ENCODE measurements at places on chromosomes 5 and 9.

- no peak for DNase-seq
Measured at GRCh38 chr5:153767221-153768188, 271.2 kb downstream of the FAM114A2 start.

- no peak for DNase-seq
Measured at GRCh38 chr9:126956917-126957686, 42.5 kb downstream of the RALGPS1 start.

- no peak for DNase-seq
Measured at GRCh38 chr5:179623906-179624741, 653 bp upstream of the HNRNPH1 start.

- DNase-seq = no peak
Measured at GRCh38 chr9:79685577-79685976, 113.8 kb downstream of the TLE4 start.

GRCh38 chr5:14506140-14506538 is 75.5 kb upstream of the OTULINL start:
- no peak for DNase-seq

DNA sequence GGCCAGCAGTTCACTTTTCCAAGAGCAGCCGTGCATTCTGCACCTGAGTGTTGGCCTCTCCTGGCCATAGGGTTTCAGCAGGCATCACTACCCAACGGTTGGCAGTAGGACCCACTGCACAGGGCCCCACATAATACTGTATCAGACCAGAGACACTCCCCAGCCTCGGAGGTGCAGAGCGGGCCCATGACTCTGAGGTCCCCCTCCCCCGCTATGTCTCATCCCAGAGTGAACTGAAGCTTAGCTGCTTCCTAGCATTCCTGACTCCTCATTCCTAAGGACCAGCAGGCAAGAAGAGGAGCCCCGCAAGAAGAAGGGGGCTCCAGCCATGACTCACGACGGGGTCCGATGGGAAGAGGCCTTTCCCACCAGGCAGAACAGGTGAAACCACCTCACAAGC is 67.2 kb downstream of the CAMSAP1 start:
- no peak for DNase-seq

DNA sequence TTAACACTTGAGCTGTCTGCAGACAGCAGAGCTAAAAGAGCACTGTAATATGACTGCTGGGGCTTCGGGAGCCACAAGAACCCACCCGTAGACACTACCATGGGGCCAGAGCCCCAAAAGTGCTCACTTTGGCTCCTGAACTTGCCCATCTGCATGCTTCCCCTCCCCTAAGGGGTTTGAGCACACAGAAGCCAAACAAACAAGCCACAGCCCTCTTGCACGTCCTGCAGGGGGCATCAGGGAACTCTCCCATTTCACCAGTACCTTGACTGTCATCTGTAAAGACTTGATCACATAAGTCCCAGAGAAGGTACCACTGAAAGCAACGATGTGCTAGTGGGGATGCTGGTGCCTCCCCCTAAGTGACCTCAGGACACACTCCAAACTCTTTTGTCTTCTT is 681.8 kb downstream of the SEMA5A start:
- peak; percentile 33 for DNase-seq

- no peak for DNase-seq
Measured at GRCh38 chr9:114207034-114207810, 51.9 kb downstream of the COL27A1 start.

DNA sequence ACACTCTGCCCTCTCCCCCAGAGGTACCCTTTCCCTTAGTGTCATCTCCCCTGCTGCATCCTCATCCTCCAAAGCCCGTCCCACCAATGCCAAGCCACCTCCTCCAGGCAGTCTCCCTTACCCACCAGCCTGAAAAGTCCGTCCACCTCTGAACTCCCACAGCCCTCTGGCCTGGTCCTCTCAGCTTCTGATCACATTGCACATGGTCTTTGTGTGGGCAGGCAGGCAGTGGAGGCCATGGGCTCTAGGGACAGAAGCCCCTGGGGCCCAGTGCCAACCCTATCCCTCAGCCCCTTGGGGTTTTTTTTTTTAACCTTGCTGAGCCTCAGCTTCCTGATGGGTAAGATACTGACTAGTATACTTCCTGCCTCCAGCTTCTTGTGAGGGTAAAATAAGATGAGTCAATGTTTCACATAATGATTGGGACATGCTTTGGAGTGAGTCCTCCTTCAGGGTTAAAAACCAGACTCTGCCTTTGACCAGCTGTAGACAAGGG is 19.4 kb downstream of the CSF1R start:
- DNase-seq = no peak

GRCh38 chr5:107820429-107820828 is 149.7 kb upstream of the EFNA5 start:
- DNase-seq = no peak

DNA sequence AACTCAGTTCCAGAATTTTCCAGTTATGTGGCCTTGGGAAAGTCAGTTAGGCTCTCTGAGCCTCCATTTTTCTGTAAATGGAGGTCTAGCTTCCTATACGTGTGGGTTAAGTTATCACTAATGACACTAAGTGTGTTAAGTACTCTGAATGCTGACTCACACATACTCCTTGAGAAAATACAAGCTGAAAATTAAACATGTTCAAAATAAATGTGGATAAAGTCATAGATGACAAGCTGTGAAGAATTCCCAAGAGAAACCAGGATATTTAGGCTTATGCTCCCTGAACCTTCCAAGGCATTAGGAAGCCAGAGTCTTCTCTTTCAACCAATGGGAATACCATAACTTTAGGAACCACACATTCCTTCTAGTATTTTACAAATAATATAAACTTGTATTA is 58.1 kb downstream of the ABCA1 start:
- DNase-seq = no peak

- no peak for DNase-seq
Measured at GRCh38 chr9:21432672-21433425, 7.4 kb upstream of the IFNA1 start.

- no peak for DNase-seq
Measured at GRCh38 chr5:24110004-24110615, 534.7 kb downstream of the CDH10 start.

DNA sequence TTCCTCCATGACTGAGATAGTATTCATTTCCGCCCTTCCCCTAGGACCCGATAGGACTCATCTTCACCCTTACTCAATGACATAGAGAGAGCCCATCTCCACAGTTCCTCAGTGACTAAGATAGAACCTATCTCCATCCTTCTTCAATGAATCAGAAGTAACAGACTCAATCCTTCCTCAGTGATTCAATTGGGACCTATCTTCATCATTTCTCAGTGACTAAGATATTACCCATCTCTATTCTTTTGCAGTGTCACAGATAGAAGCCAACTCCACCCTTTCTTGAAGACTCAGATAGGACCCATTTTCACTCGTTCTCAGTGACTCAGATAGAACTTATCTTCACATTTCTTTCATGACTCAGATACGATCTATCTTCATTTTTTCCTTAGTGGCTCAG is 164.6 kb downstream of the FBXO4 start:
- DNase-seq = no peak

DNA sequence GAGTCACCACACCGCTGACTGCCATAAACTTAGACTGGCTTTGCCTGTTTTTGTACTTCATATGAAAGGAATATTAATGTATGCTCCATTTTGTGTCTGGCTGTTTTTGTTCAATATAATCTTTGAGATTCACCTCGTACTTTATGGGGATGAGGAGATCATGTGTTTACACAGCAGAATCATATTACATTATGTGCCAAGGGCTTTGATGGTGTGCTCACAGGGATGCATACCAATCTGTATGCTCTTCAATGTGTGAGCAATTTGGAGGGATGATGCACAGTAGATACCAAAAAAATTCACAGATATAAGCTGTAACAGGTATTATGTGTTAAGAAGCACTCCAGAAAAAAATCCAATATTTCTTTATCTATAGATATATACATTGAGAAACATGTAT is 113.7 kb downstream of the GABRB2 start:
- no peak for DNase-seq

- DNase-seq = no peak
Measured at GRCh38 chr5:74895906-74896305, 29.7 kb upstream of the FAM169A start.

DNA sequence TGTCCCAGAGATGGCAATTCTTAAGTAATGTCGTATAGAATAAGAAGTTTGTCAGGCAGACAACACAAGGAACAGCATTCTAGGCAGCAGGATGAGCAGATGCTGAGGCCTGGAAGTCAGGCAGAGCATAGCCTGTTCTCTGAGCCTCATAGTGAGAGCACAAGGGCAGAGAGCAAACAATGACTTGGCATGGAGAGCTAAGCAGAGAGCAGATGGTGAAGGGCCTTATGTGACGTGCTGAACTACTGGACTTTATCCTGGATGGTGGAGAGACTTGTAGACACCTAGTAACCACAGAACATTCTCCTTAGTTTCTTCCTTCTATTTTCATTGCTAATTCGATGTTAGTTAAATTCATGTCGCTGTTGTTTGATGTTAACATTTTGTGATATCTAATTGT is 60.1 kb downstream of the KCTD16 start:
- DNase-seq = no peak

- no peak for DNase-seq
Measured at GRCh38 chr5:56856541-56857178, 41.3 kb downstream of the MAP3K1 start.

- DNase-seq = no peak
Measured at GRCh38 chr5:58921159-58921558, 338.3 kb downstream of the RAB3C start.

DNA sequence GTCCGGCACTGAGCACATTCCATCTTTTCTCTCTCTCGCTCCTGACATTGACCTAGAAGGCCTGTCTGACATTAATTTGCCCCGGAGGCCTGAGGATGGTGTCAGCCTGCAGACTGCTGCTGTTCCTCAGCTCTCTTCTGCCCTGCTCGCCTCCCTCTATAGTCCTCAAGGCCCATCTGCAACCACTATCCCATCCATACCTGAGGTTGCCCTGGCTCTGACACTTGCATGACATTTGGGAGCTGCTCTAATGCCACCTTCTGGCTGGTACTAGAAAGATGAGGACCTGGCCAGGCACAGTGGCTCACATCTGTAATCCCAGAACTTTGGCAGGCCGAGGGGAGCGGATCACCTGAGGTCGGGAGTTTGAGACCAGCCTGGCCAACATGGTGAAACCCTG is 38.6 kb upstream of the GGTA1 start:
- no peak for DNase-seq

GRCh38 chr5:68415177-68416085 is 199.9 kb downstream of the PIK3R1 start:
- DNase-seq = no peak

DNA sequence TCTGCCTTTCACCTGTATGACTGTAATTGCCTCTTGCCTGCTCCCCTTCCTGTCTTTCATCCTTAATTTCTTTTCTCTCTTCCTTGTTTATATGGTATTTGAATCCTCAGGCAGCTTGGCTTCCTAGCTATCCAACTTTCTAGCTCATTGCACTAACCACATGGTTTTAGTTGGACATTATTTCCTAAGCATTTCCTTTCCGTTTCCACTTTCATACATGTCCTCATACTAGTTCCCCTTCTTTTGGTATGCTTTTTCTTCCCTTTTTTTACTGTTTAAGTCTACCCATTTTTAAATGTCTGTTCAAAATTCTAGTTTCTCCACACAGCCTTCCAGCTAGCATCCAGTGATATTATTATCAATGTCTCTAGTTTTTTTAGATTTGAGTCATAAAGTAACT is 6.6 kb downstream of the CWC27 start:
- DNase-seq = no peak

DNA sequence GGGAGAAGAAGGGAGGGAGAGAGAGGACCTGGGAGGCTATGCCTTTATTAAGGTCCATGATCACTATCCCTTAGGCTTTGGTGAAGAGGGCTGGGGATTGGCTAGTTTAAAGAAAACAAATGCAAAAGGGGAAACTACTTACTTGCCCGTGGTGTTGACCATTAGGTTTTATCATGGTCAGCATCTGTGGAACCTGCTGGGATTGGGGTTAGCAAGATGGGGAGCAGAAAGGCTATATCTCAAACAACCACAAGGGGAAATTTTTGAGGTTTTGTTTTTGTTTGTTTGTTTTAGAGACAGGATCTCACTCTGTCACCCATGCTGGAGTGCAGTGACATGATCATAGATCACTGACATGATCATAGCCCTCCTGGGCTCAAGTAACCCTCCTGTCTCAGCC is 9.0 kb upstream of the RAD23B start:
- no peak for DNase-seq

GRCh38 chr5:107472620-107473064 is 198.1 kb downstream of the EFNA5 start:
- DNase-seq = peak; percentile 31
